T-helper 2 cell (primary cell): ENCODE measurements at places on chromosomes 7 and 10.

GRCh38 chr10:109430043-109430760 is 493.1 kb downstream of the XPNPEP1 start:
- no peak for DNase-seq

- no peak for DNase-seq
These were observed 85.9 kb downstream of the FRMD4A start for GRCh38 chr10:14244801-14245211.

DNA sequence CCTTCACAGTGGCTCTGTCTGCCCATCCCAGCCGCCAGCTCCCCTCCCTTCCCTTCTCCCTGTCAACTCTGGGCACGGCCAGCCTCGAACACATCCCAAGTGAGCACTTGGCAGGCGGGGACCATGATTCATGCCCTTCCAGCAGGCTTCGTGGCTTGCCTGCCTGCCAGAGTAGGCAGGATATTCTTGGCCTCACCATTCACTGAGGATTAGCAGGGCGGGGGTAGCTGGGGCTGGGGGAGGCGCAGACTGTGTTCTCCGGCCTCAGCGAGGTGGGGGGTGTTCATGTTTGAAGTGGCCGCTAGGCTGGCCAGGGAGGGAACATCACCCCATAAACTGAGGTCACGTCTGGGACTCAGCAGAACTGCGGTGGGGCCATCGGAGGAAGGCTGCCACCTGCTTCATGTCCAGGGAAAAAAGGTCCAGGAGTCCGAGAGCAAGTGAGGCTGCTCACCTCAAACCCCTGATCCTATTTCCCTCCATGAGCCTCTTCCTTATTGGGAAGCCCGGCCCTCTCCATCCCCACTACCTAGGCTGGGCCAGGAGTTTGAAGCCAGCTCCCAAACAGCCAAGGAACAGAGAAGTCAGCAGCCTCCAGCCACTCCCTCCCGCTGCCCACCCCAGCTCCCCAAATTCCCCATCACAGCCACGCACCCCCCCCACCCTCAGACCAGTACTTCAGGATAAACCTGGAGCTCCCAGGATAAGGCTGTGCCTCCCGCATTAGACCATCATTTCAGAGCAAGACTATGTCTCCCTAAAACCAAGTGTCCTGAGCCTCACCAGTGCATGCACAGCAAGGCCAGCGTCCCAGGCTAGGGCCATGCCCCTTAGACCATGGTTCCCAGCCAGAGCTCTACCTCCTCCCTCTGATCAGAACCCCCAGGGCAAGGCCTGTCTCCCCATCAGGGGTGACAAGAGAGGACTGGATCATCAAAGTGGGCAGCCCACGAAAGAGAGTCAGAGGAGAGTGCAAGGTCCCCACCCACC is 42.8 kb upstream of the RABGEF1 start:
- DNase-seq: no peak

- DNase-seq: no peak
These were observed 112.7 kb downstream of the TCERG1L start for GRCh38 chr10:131198843-131199242.

DNA sequence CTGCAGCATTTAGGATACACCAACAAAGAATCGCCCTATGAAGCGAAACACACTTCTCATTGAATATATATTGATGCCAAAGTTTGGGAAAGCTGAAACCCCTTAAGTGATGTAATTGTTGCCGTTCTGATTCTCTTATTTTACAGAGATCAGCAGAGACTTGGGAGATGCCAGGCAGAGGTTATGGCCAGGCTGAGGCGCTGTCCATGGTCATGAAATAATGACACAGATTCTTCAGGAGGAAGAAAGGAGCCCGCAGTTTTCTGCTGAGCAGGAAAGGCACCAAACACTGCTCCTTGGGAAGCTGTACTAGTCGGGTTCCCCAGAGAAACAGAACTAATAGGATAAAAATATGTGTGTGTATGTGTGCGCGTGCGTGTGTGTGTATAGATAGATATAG is 566.0 kb downstream of the CALN1 start:
- no peak for DNase-seq

GRCh38 chr10:91558473-91558872 is 74.4 kb downstream of the PPP1R3C start:
- DNase-seq: no peak

GRCh38 chr10:124653811-124654651 is 90.1 kb downstream of the FAM53B start:
- no peak for DNase-seq

DNA sequence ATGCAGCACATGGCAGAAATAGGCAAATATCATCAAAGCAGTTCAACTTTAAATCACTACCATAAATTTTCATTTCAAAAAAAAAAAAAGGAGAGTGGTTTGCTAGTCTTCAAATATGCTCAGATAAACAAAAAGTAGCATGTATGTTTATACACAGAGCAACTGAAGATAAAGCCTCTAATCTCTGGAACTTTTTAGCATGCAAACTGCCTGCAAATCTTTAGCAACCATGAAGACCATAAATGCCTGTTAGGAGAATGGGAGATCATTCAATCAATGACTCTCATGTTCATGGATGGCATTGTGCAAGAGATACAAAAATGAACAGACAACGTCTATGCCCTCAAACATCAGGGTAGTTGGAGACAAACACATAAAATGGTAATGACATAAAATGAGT is 57.3 kb downstream of the ORC5 start:
- DNase-seq: no peak

DNA sequence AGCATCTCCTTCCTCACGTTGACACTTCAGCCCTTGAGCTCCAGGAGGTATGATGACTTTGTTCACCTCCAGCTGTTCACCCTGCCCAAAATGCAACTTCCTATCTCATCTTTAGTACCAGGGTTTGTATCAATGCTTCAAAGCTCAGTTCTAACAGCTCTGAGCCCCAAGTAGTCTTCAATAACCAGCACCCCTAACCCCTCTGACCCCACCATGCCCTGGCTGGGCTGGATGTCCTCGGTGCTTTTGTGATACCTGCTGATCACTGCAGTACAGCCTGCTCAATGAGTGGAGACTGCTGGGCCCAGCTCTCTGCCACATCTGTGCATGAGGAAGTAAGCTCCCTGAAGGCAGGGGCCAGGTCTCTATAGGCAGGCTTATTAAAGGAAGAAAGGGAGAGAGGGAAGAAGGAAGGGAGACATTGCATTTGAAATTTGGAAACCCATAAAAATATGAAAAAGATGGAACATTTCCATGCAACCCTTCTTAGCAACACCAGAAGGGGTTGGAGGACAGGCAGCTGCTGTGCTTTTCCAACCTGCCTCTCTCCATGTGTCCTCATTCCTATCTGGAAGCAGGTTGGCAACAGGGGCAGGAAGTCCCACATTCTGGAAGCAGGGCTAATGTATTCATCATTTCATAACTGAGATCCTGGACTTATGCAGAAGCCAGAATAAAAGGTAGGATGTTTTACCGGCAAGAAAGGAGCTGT is 756.1 kb downstream of the GRID1 start:
- no peak for DNase-seq

DNA sequence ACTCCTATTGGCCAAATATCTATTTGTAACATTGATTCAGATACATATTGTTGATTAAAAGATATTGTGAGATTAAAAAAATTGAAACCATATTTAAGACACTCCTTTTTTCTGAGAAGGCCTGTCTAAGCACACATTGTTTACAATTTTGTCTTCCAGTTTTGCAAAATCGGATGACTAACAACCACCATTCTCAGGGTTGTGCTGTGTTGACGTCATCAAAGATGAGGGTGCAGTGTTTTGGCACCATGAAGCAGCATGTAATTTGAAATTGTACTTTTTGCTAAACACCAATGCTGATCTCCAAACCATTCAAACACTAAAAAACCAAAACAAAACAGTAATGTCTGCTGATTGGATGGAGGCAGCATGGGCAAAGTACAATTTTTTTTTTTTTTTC is 7.4 kb downstream of the CREB5 start:
- DNase-seq: no peak

- no peak for DNase-seq
These were observed 49.7 kb downstream of the SEMA3A start for GRCh38 chr7:84144935-84145334.

DNA sequence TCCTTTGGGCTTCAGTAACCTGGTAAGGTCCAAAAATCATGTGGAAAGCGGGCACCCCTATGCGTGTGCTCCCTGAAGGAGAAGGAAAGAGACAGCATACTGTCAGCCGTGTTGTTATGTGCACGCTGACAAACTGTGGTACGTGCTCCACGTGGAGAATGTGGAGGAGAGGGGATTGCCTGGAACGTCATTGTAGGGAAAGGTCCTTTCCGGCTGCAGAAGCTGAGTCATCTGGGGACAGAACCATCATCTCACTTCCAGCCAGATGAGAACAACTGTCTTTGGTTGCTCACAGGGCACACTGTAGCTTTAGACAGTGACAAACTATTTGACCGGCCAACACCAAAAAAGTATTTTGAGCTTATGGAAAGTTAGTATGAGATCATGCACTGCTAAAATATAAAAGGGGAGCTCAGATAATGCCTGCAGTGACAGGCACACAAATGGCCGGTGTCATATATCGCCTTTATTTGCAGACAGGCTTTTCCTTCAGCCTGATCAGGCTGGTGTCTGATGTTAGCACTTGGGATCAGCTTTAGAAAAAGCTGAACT is 38.8 kb upstream of the GRB10 start:
- DNase-seq: no peak

GRCh38 chr7:96273716-96274115 is 48.2 kb downstream of the SLC25A13 start:
- no peak for DNase-seq

- DNase-seq: no peak
These were observed 69.6 kb upstream of the RAPGEF5 start for GRCh38 chr7:22426463-22427094.

DNA sequence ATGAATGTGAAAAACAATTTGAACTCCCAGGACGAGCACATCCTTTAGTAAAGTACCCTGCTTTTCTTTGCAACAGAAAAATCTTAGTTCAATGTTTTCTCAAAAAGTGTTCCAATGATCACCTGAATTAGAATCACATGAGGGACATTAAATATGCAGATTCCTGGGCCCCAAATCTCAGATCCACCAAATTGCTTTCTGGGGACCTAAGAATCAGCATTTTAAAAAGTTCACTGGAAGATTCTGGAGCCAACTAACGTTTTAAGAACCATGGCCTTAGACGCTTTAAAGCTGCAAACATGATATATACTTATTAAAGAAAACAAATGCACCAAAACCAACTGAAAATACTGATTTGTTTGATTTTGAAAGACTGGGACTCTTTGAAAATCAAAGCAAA is 143.4 kb upstream of the TMEM168 start:
- DNase-seq: no peak

- no peak for DNase-seq
These were observed 8.8 kb downstream of the STK17A start for GRCh38 chr7:43591558-43592180.

DNA sequence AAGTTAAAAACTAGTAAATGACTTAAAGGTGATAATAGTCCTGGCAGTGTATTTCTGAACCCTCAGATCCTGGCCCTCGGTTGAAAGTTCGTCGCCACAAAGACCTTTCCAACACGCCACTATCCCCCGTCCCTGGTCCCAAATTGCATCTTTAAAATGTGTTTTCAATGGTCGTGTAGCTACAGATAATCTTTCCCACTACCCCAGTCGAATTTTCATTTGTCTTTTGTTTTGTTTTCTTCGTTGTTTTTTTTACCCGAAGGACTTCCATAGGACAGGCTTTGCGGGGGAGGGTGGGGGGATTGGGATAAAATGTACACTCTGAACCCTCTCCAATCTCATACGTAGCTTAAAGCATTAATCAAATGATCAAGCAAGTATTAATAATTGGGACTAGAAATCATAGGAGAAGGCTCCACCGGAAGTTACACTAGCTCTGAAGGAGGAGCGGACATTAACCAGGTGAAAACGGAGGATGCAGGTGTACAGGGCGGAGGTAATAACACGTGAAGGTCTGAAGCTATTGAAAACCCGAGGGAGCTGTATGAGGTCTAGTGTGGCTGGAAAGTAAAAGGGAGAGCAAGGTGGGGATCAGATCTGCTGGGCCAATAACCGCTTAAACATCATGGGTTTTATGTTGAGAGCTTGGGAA is 32.8 kb upstream of the PHF14 start:
- no peak for DNase-seq

DNA sequence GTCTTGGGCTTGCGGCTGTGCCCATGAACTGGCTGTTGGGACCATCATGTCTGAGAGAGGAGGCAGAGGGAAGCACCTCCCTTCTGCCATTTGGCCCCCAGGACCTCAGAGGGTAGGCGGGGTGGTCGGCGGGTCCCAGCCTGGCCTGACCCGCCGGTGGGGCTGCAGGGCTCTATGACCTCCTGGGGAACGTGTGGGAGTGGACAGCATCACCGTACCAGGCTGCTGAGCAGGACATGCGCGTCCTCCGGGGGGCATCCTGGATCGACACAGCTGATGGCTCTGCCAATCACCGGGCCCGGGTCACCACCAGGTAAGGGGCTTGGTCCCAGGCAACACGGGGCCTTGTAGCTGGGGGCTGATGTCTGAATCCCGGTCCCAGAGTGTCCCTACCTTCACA is 14.1 kb downstream of the SUMF2 start:
- no peak for DNase-seq

DNA sequence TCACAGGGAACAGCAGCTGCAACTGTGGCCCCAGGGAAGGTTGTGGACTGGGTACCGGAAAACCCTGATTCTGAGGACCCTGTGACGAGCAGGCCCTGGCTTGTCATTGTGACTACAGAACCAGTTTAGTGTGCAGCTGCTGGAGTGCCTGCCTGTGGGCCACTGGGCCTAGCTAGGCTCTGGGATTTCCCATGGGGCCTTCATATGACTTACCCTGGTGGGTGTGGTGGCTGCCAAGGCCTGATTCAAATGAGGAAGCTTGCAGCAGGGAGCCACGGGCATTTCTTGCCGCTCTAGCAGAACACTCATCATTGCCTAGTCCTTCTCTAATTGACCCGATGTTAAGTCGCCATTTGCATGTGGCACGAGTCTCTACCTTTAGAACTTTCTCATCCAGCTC is 14.7 kb upstream of the CAMK2G start:
- DNase-seq: no peak

DNA sequence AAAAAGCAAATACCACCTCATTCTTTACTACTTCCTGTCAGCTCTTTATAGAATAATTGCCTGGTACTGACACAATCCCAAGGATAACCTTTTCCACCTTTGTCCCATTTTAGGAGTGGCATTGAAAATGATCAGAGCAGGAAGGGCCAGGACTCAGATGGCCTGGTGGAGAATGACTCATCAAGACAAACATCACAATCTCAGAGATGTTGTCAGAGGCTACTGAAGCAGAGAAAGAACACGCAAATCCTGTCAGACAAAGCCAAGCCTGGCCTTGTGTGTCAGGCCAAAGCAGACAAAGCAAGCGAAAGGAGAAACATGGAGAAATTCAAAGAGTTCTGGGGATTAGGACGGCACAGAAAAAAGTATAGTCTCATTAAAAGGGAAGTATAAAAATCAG is 40.9 kb downstream of the NSUN6 start:
- no peak for DNase-seq

DNA sequence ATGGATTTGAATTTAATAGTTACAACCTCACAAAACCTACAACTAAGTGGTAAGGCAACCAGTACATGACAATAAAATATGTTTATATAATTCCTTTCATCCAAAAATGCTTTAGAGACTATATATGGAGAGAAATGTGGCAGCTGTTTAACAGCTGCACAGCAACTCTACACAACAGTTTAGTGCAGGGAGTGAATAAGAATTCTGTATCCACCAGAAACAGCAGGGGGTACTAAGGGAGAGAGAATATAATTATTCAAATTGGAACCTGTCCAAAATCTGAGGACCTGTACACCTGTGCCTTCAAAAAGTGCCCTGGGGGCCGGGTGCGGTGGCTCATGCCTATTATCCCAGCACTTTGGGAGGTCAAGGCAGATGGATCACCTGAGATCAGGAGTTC is 49.6 kb downstream of the POLL start:
- DNase-seq: no peak
